ENCODE measurements at places on chromosomes 5 and 9.

GRCh38 chr9:110997847-110998246 lies 40.4 kb downstream of the LPAR1 start:
- no peak for DNase-seq

DNA sequence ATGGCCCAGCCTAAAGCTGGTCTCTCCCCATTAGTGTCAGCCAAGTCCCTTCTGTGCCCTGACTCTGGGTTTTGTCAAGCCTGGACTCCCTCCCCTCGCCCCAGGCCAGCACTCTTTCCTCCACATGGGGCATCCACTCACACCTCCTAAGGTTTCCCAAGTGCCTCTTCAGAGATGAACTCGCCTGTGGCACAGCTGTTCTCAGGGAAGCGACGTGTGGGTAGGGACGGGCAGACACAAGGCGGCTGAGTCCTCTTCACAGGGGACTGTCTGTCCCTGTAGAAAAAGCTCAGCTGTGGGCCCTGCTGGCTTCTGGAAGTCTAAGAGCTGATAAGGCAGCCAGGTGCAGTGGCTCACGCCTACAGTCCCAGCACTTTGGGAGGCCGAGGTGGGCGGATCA lies 78.5 kb downstream of the CACNA1B start:
- DNase-seq: no peak

DNA sequence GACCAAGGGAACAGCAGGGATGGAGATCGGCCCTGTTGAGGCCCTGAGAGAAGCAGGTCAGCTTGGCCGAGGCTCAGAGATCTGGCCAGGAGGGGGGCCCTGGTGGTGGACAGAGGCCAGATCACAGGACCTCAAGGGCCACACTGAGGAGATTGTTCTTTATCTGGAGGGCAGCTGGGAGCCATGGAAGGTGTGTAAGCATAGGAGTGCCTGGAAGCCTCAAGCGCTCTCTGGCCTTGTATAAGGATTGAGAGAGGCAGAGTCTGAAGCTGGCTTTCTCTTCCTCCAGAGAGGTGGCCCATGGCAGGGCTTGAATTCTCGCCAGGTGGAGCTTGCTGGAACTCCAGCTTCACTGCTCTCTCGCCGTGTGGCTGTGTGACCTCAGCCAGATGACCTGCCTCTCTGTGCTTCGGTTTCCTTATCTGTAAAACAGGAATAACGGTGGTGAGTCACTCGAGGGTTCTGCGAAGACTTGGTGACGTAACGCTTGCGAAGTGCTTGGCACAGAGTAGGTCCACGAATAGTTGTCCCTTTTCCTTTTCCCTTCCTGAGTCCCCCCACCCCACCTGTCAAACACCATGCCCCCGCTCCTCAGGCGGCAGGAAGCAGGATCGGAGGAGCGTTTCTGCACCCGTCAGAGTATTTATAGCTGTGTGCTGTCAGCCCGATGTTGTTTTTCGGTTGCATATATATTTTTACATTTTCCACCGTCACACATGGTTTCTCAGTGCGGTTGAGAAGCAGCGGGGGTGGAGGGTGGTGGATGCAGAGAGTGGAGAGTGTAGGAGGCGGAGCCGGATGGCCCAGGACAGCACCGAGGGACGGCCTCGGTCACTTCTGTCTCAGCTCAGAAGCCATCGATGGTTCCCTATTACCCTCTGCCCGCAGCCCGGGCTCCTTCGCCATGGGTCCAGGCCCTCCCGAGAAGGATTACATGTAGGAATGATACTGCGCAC lies 17.0 kb upstream of the CRB2 start:
- peak; percentile 54 for DNase-seq

GRCh38 chr9:35651956-35652828 lies 1.5 kb upstream of the SIT1 start:
- no peak for DNase-seq

DNA sequence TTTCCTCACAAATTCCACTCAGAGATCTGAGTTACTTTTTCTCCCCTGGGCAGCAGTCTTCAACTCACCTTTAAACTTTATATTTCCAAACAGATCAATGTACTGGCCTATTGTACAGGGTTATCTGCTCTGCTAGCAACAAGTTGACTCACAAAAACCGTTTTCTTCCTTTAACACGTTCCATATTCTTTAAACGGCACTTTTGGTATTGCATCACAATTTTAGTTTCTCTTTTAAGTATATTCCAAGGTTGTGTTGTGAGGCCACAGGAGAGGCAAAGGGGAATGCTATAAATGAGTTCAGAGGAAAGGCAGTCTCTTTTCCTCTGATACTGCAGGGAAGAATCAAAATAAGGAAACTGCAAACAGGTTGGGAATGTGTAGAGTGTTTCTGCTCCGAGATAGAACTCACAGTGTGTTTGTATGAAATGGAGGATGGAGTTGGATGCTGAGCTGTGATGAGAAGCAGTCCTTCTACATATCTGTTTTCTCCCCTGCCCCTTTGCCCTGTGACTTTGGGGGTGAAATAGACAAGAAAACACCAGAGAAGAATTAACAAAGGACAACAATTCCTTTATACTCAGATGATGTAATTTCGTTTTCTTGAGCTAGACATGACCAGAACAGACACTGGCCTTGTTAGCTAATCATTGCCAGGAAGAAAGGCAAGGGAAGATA lies 9.9 kb upstream of the ALDOB start:
- no peak for DNase-seq

Data from CD4-positive, alpha-beta T cell treated with Interleukin-6 for 4 hours (primary cell).